ENCODE measurements at places on chromosomes 12 and 14.

DNA sequence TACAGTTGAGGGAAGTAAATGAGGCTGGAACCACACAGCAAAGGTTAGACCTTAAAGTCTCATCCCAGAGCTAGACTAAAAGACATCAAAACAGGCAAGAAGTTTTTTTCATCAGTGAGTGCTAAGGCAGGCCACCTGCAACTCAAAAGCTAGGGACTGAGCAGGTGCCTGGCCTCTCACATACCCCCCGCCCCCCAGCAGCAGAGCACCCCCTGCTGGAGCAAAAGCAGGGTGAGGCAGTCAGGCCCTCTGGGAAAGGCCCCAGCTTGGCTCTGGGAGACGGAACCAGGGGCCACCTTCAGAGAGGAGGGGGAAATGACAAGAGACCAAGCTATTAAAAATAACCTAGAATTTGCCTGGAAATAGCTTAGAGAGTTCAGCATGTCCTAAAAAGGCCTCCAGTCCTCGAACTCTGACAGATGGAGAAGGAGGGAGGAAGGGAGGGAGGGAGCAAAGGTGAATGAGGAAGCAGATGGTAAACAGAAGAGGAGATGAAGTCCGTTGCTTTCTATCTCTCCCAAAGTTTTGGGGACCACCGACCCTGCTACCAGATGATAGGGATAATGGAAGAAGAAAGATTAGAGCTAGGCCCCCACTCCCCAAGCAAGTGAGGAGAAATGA, 1.8 kb downstream of the ITGA7 start:
- DNase-seq: peak; percentile 36

GRCh38 chr12:103836345-103836744, 4.7 kb downstream of the NT5DC3 start:
- DNase-seq: no peak

DNA sequence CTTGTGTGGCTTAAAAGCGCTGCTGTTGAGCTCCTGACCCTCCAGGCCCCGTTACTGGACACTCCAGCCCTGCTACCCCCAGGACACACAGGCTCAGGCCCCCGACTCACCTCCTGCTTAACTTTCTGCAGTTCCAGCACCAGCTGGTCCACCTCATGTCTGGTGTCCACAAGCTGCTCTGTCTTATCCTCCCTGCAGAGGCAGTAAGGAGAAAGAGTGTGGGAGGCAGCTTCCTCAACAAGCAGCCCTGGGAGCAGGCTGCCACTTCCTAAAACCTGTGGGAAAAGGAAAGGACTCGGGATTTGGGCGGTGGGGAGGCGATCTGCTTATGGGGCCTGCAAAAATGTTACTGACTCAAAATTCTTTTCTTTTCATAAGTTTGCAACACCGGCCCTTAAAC, 79.2 kb downstream of the CCDC88C start:
- no peak for DNase-seq

DNA sequence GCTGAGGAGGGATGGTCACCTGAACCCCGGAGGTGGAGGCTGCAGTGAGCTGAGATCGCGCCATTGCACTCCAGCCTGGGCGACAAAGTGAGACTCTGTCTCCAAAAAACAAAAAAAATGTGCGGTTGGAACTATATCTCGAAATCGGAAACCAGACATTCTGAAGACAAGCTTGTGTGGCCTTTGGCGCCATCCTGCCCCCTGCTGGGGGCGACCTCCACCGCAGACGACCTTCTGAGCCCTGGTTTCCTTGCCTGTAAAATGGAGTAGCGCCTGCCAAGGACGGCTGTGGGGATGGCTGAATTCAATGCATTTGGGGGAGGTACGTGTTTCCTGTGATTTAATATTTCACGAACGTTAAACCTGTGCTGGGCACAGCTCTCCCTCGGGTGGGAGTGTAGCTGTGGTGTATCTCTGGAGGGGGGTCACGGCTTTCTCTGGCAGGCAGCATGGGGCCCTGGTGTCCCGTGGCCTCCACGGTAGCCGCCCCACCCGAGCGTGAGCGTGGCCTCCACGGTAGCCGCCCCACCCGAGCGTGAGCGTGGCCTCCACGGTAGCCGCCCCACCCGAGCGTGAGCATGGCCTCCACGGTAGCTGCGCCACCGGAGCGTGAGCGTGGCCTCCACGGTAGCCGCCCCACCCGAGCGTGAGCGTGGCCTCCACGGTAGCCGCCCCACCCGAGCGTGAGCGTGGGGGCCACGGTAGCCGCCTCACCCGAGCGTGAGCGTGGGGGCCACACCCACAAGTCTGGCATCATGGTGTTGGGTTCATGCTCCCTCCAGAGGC, 55.3 kb downstream of the LRCOL1 start:
- no peak for DNase-seq

DNA sequence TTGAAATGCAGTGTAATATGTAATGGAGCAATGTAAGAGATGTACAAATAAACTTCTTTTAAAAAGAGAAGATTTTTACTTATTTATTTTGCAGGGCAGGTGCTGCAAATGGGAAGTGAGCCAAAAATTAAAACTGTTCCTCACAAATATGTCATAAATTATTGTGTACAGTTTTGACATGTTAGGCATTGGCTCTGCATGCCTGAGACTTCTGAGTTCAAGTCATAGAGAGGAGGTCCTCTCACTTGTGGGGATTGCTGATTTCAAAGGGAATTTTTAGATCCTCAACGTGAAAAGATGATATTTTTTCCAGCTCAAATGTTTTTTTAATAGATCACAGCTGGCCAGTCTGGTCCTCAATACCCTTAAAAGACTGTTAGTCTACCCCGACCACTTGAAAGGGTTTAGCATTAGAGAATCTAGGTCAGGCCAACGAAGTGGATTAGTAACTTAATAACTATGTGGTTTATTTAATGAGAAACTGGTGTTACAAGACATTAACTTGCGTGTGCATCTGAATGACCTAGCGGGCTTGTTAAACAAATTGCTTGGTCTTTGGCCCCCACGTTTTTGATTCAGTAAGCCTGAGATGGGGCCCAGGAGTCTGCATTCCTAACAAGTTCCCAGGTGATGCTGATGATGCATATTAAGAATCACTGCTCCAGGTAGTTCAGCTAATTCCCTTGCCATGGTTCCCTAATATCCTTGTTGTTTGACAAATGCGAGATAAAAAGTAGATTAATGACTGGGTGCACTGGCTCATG, 30.9 kb upstream of the WDR89 start:
- DNase-seq: peak; percentile 31

- no peak for DNase-seq
These were observed 14.4 kb downstream of the TMTC1 start for GRCh38 chr12:29769162-29769858.

DNA sequence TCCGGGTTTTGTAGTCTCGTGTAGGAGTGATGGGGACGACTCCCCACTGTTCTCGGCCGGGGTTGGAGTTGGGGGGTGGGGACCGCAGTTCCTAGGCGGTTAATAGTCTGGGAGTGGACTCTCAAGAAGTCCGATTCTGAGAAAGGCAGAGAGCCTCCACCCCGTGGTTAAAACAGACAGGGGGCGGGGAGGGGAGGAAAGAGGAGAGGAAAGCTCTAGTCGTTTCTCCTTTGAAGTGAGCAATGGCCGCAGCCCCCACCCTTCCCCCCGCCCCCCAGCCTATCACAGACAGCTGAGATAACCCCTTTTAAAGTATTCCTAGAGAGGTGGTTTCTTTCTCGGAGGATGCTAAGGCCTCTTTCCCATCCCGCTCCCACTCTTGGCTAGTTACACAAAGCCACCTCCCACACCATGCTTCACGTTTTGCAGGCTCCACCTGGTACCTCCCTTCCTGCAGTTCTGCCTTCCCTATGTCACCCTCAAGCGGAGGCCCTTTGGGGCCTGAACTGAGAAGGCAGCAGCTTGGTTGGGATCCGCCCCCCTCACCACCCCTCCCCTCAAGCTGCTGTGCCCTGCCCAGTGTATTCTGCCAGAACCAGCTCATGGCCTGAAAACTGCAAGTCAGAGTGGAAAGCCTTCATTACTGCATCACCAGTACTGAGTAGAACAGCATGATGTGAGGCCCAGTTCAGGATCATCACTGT, 853 bp downstream of the USP5 start:
- DNase-seq: peak; percentile 67

DNA sequence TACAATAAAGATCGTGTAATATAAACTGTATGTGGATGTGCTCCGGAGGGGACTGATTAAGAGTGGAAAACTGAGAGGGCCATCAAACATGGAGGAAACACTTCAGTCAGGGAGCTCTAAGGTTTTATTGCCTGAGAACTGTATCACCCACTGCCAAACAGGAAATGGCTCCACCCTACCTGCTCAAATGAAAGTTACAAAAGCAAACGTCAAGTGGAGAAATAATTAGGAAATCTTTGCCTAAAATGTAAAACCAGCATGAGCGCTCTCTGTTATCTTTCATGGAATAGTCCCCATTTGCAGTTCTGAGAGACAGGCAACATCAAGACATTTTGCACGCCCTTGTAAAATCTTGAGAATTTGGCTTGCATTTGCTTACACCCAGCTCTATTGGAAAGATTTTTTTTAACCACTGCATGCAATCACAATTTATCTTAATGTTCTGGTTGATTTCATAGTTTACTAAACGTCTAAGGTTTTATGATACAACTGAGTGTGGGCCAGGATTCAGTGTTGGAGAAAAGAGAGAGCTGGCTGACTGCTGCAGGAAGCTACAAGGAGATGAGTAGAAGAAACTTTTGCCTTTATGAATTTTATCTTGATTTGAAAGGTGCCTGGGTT, 344.0 kb upstream of the PRICKLE1 start:
- DNase-seq: peak; percentile 16

DNA sequence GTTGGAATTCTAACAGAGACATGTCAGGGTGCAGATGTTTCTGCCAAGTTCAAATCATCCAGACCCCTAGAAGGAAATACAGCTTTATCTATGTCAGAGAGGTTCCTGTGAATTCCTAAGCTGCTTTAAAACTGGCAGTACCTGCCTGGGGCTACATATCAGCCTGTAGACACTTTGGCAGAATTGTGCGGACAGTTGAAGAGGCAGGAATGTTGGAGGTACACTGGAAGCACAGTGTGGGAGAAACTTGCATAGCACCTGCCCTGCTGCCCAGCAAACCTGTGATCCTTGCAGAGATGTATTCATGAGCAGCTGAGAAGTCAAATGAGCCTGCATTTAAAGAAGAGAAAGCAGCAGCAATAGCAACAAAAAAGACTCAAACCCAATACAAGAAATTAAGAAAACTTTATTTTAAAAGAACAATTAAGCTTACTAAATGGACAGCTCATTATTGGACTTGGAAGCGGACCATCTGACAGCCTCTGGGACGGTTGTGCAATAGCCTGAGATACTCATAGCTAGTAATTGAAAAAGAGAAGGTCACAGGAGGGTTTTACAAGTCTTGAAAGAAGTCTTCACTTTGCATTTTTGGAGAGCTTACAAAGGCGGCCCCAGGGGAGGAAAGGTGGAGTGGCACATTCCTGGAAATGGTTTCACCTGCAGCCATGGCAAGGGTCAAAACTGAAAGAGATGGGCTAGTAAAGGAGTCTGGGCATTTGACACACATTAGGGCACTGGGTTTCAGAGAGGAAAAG, 280.9 kb upstream of the FLRT2 start:
- peak; percentile 37 for DNase-seq

- DNase-seq: no peak
These were observed 99.6 kb downstream of the APAF1 start for GRCh38 chr12:98744680-98745079.

GRCh38 chr14:51564986-51565604, 86.6 kb upstream of the FRMD6 start:
- DNase-seq: peak; percentile 83

All from NCI-H69 (cell line).